GM18507 (cell line): ENCODE measurements at places on chromosomes 12 and 14.

GRCh38 chr12:67152451-67152850 is 116.7 kb upstream of the CAND1 start:
- no peak for DNase-seq

GRCh38 chr14:26217778-26218177 is 380.1 kb downstream of the NOVA1 start:
- no peak for DNase-seq

DNA sequence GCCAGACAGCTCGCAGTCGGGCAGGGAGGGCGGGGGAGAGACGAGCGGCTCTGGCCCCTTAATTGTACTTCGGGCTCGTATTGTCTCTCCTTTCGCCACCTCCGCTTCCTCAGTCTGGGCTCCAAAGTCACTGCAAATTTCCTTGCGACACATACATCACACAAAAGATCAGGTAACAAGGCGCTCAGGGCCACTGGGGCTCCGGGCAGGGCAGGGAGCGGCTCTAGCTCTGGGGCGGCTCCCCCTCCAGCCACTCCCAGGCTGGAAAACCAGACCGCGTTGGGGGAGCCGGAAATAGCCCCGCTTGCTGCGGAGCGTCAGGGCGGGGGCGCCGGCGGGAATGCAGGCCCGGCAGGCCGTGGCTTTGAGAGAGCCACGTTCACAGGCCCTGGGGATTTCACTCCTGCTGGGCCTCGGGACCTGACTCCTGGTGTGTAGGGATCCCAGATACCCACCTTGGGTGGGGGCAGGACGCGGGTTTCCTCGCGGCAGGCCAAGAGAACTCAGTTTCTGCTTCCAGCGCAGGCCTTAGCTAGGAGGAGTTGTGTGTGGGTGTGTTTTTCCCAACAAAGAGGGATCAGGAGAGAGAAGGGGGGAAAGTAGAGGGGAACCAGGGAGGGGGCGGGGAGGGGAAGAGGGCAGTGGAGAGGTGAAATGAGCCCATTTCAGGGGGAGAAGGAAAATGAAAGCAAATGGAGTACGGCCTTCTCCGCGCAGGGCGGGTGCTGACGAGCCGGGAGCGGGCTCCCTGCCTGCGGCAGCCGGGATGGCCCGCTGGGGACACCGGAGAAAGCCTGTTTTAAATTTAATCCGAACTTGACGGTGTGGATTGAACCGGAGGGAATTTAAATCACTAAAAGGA is 4.4 kb upstream of the HOXC9 start:
- no peak for DNase-seq

DNA sequence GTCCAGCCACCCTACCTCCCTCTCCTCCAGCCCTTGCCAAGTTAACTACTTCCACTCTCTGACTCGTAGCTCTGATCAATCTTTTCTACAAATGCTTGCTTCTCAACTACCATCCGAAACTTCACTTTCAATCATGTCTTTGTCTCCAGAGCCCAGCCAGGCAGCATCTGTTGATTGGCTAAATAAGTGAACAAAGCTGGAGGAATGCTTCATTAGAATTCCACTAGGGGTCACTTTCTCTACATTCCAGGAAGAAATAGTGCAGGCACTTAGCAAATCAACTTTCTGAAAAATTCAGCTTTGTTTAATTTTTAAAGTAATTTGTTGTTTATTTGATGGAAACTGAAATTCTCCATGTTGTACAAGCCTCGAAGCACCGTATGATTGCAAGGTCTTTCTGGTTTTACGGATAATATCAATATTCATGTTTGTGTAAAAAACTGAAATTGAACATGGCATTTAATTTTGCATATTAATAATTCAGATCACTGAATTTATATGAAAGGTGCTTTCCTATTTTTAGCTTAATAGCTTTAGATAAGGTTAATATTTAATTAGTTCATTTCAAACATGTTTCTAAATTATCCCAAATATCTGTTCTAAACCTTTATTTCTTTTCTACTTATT is 32.4 kb upstream of the HELB start:
- DNase-seq = no peak

- DNase-seq = no peak
These were observed 37.6 kb downstream of the RTRAF start for GRCh38 chr14:52026901-52027300.

GRCh38 chr12:122835750-122836026 is 431 bp downstream of the HIP1R start:
- no peak for DNase-seq

GRCh38 chr14:38243696-38244240 is 12.1 kb downstream of the CLEC14A start:
- no peak for DNase-seq

DNA sequence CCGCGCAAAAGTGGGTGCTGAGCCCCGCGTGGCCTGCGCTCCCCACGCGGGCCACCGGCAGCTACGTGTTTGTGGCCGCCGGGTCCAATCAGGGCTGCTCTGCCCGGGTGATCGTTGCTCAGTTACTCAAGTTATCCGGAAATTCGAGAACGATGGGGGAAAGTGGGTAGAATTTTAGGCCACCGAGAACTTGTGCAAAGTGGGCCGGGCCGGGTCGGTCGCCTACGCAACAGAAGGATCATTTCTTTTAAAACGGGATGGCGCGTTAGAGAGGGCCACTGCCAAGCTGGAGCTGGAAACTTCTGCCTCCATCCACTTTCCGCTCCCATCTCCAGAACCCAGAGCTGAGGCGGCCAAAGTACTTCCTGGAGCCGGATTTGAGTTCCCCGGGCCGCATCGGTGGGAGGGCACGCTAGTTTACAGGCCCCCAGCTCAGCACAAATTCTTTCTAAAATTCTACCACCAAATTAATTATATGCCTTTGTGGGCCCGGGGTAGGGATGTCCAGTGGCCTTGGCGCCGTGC is 3.5 kb downstream of the RFX4 start:
- no peak for DNase-seq

DNA sequence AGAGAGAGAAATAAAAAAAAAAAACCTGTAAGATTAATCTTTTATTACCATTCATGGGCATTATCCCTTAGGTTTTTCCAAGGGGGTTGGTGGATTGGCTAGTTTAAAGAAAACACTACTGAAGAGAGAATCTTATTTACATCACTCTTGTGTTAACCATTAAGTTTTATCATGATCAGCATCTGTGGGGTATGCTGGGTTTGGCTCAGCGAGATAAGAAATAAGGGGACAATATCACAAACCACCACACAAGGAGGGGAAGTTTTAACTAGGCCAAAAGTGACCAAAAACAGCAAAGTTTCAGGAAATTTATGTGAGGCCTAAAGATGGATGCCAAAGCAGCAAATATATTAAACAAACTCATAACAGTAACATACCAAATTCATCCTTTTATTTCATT is 548.6 kb downstream of the SLC16A7 start:
- DNase-seq = no peak

- no peak for DNase-seq
These were observed 44.0 kb downstream of the LRRC74A start for GRCh38 chr14:76870166-76870565.

GRCh38 chr12:99476956-99477355 is 170.6 kb upstream of the GARIN6 start:
- no peak for DNase-seq

DNA sequence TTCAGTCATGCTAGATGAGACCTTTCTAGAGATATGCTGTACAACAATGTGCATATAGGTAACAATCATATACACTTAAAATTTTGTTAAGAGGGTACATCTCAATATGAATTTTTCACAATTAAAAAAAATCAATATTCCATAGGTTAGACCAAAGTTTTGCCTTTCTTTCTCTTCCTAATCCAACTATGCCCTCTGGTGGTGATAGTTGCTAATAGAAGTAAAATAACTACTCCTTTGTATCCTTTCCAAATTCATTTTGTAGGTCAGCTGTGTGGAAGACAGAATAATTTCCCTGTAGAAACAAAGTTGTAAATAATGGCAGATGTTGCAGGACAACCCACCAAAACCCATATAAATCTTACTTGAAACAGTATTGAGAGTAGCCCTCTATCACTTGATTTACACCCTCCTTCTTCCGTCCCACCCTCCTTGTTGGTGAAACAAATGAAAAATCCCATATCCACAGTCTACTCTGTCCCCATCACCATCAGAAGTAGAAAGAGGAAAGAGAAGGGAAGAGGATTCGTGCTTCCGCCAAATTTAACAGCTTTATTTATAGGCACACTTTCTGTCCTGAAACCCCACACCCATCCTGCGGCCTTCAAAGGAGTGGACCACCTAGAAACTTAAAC is 34.2 kb upstream of the KICS2 start:
- DNase-seq = no peak

DNA sequence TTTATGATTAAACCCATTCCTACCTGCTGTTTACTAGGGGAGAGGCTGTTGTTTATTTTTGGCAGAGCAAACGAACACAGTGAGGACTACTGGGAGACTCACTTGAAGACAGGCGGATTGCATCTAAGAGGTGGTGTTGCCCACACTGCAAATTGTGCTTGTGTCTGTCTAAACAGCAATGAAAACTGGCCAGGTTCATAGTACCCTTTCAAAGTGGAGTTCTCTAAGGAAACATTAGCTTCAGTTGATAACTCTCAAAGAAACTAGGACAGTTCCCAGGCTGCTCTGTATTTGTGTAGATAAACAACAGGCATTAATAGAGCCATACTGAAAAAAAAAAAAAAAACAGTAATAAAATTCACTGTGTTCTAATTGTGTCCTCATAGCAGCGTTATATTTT is 466.0 kb upstream of the RGS6 start:
- DNase-seq = no peak

- no peak for DNase-seq
These were observed 28.1 kb downstream of the DYRK2 start for GRCh38 chr12:67676624-67677023.

DNA sequence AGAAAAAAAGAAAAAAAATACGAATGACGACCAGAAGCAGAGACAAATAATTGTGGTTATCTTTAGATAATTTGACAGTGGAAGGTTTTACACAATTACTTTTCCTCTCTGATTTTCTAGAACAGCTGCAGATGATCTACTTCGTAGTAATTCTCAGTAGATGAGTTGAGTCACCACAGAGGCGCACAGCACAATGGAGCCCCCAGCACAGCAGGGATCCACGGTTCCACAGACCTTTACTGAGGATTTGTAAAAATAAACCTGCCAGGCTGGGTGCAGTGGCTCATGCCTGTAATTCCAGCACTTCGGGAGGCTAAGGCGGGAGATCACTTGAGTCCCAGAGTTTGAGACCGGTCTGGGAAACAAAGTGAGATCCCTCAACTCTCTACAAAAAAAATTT is 29.3 kb downstream of the AMN start:
- DNase-seq = no peak

GRCh38 chr14:102826161-102826560 is 48.9 kb downstream of the TRAF3 start:
- no peak for DNase-seq

- peak; percentile 7 for DNase-seq
These were observed 64.5 kb downstream of the FOXG1 start for GRCh38 chr14:28831126-28831525.

DNA sequence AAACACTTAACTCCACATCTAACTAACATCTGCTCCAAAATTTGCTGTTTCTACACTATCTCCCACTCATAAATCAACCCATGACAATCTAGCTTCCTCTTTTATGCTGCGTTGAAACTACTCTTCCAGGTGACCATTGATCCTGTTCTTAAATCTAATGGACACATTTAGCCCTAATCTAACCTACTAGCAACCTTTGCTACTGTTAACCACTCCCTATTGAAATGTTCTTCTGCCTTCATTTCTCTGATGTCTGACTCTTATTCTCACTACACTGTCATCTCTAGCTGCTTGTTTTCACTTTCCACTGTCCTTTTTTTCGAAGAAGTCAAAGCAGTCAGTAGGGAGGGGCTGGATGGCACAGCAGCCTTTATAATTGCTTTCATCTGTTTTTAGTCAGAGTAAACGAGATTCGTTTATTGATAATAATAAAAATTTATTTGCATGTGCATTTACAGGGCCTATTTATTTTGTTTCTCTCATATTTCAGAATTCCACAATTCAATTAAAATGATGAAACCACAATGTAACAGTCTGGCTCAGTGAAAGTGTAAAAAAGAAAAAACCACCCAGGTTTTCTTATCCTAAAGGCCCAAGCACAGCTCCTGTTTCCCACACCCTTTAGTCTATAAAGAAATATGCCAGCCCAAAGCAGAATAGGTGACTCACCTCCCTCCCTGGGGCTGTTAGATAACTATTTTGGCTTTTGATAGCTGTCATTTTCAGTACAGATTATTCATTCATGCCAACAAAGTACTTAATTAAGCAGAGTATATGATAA is 44.9 kb downstream of the ATP2B1 start:
- DNase-seq = no peak

- DNase-seq = no peak
These were observed 209.8 kb downstream of the PELI2 start for GRCh38 chr14:56328021-56328420.

DNA sequence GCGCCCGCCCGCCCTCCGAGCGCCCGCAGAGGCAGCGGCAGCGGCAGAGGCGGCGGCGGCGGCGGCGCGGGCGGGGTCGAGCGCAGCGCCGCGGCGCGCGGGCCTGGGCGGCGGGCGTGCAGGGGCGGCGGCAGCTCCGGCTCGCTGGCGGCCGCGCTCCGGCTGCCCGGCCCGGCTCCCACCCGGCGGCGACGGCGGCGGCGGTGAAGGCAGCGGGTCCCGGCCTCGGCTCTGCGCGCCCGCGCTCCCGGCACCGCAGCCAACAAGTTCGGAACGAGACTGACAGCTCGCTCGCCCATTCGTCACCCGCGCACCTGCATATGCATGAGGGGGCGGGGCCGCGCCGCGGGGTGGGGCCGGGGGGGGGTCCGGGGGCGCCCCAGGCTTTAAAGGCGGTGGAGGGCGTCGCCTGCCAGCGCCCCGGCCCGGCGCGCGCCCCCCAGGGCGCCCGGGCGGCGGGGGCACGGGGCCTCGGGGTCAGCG is at the start of gene JAG2:
JAG2 (minus strand) TSS at position 281 of the 483 bp plus-strand sequence. CDS start 356 bp downstream, outside the sequence.
- DNase-seq = no peak

DNA sequence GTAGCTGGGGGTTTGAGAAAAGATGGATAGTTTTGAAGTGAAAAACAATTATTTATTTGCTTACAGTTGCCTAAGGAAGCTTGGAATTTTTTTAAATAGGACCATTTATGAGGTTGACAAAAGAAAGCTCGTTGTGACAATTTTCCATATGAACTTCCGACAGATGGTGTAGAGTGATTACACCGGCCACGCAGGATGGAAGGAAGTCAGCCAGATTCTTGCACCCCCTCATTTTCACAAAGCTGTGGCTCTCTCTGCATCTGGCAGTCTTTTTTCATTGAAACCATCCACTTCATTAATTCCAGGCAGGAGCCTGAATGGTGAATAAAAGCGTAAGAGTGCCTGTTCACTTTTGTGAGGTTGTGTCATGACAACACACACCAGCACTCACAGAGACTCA is 1284.1 kb downstream of the AACS start:
- no peak for DNase-seq
